ENCODE measurements at places on chromosomes 16 and 17. TPM values are rescaled to one million over a fixed set of nuclear protein-coding genes. Genes with fewer than 3 reads are reported as not detected.

GRCh38 chr17:41076788-41077187, 7.2 kb upstream of the KRTAP4-7 start:
- DNase-seq, result no peak

The XYLT1 gene
- total RNA-seq, result 1.6 TPM

DNA sequence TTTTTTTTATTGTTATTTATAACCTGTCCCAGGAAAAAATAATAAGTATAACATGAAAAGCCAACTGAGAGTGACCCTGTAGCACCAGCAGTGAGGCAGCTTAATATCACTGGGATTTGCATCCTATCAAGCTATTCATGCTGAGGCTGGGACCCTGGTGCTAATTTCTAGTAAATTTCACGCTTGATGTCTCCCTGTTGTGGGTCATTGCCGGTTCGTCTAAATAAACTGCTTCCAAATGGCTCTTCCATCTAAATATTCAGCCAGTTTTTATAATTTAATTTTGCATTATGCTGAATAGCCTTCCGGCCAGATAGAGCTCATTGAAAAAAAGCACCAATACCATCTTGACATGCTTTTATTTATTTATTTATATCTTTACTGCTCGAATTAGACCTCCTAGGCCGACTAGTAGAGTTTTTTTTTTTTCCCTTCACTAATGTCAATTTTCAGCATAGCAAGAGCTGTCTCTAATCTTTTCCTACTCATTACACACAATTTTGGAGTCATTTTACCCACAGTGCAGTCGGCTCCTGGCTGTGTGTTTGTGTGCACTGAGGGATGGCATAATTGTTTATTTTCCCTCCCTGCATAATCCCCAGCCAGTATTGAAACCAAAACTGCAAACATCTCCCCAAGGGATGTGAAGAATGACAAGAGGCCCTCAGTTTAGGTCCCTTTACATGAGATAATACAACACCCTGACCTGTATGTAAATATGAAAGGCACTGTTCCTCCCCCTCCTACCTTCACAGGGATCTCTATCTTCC, 168.8 kb downstream of the AATF start:
- DNase-seq, result no peak

The CNGB1 gene
- not detected for total RNA-seq

The TNFRSF12A gene
- 17.7 TPM for total RNA-seq

The GPR142 gene
- 0.15 TPM for total RNA-seq

DNA sequence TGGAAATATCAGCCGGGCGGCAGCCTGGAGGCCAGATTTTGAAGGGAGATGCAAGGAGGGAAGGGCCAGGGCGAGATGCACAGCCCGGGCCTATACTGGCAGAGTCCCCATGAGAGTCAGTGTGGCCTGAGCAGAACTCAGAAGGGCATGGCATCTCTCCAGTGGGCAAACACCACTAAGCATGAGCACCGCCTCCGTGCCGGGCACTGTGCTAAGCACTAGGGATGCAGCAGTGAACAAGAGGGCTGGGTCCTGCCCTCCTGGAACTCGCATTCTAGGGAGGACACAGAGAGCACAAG, 33.5 kb downstream of the TK2 start:
- DNase-seq, result no peak

The FDXR gene
- 4.5 TPM for total RNA-seq

DNA sequence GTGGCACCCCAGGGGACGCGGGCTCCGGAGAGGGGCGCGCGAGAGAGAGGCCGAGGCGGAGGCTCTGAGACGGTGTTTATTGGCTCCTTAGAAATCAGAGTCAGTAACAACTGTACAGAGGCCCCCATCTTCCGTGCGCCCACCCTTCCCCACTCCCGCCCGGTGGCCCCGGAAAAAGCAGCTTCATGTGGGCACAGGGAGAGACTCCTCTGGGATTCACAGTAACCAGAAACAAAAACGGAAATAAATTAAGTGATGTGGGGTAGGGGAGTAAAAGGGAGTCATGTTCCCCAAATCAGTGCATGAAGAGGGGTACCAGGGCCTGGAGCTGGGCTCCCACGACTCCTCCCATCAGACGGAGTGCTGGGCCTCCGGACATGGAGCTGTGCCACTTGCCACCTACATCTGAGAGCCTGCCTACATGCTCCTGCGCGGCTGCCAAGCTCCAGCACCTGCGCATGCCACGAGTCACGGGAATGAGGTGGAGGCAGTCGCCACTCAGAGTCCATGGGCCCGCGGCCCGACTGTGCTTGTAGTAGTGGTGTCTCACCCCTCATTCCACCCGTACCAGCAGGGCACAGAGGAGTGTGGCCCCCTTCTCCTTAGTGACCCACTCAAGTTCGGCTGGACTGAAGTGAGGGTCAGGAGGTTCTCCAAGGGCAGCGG, 543 bp upstream of the GPS2 start:
- no peak for DNase-seq

DNA sequence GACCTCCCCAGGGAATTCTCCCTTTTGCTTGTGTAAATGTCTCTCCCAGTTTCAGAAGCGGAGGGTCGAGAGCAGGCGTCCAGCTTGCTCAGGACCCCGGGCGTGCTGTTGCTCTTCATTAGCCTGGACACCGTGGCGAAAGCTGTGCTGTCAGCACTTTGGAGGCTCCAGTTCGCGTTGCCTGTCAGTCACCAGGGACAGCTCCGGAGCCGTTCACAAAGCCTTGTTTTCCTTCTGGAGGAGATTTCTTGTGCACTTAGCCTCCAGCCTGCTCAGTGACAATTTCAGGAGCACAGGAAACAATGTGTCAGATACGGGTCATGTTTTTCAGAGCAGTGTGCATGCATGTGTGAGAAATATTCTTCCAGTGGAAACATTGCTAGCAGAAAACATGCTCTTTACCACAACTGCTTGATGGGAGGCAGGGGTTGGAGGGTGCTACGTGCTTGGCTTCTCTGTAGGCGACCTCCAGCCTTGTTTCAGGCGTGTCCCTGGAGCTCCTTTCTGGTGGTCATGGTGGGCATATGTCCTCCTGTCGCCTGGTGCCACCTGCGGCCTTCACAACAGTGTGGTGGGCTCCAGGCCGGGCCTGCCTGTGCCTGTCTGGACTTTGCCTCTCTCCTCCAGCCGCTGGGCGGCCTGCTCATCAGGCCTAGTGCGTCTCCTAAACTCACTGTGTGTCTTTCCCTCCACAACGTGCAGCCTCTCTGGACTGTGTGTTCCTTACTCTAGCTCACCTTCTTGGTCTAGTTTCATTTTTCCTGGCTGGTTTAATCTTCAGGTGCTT, 29.0 kb downstream of the ZNF750 start:
- DNase-seq, result peak; percentile 19

DNA sequence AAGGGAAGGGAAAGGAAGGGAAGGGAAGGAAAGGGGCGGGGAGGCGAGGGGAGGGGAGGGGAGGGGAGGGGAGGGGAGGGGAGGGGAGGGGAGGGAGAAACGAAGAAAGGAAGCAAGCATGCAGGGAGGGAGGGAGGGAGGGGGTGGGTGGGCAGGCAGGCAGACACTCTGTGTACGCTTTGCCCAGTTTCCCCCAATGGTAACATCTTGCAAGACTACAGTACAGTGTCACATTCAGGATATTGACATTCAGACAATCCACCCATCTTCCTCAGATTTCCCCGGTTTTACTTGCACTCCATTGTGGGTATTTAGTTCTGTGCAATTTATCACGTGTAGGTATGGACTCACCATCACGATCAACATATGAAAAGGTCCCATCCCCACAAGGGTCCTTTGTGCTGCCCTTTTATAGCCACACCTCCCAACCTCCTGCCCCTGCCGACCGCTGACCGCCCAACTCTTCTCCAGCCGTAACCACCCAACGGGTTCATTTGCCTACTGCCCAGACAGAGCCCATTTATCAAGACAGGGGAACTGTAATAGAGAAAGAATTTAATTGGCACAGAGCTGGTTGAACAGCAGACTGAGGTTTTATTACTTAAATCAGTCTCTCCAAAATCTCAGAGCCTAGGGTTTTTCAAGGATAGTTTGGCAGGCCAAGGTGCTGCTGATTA, 91.4 kb upstream of the FA2H start:
- no peak for DNase-seq

The SLC5A11 gene
- not detected for total RNA-seq

DNA sequence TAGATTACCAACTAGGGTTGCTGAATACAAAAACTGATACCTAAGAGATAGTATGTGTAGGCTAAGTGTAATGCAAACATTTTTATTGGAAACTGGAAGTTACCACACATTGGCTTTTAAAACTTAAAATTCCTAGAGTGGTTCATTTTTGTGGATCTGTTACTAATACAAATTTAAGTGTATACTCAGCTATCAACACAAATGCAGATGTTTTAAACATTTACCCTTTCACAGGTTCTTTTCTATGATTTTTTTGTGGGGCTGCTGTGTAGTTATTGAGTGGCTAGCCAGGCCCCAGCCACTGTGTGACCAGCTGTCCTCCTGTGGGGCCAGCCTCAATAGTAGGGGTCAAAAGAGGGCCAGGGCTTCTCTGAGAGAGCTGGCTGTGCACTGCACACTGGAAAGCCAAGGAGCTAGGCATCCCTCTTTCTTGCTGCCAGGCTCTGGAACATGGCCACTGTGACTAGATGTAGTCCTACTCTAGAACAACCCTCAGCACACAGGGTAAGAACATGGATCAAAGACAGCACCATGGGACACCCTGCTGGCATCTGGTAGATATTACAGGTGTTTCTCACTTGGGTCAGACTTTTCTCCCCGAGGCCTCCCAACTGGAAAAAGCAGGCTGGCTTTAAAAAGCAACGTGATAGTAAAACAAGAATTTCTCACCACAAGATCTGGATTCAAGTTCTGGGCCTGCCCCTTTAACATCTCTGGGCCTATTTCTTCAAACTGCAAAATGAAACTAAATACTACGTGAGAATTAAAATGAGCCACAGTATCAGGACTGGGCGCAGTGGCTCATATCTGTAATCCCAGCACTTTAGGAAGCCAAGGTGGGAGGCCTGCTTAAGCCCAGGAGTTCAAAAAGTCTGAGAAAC, 7.3 kb upstream of the VEZF1 start:
- peak; percentile 58 for DNase-seq

DNA sequence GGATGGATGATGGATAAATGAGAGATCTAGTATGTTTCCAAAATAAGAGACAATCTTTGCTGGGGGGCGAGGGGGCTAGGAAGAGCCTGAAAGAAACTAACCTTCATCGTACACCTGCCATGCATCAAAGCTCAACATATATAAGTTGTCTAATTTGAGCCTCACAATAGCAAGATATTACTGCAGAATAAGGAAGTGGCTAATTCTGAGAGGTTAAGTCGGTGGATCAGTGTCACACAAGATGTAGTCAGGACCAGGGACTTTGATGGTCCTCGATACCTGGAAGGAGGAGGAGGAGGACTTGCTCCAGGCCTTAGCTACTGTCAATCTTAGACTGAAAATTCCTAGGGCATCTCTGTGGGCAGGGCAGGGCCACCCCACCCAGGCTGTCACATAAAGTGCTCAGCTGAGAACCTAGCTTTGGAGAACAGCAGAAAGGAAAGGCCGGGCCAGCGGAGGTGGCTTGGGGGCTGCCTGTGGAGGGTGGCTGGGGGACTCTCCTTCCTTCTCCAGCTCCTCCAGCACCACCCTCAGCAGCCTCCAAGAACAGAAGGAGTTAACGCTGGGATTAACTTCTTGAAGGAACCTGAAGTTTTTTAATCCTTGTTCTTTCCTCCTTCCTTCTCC, 460 bp upstream of the SLC13A2 start:
- DNase-seq, result no peak

- DNase-seq, result peak; percentile 19
Measured at GRCh38 chr17:80108036-80108971, 6.9 kb downstream of the GAA start.

DNA sequence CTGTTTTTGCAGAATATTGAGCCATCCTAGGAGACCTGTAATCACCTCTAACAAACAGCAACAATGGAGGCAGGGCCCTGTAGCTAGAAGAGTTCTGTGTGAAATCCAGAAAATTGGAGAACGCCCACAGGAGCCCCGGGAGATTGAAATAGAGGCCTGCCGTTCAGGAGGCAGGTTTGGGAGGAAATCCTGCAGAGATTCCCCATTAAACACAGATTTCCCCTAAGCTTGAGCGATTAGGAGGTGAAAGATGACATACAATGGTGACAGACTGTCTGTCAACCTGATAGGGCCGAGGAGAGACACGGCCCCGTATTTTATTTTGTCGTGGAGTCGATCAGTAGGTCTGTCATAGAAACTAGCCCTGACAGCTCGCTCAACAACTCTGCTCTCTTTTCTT, 18.2 kb downstream of the CDK5RAP3 start:
- no peak for DNase-seq

DNA sequence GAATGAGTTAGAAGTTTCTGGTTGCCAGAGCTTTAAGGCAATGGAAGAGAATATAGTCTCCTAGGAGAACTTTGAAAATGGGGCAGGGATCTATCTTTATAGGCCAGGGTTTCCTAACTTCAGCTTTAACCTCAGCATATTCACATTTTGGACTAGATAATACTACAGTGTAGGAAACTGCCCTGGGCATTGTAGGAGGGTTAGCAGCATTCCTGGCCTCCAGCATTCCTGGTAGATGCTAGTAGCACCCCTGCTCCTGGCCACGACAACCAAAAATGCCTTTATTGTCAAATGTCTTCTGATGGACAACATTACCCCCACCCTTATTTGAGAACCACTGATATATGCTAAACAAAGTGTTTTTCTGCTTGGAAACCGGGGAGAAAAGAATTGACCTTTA, 27.8 kb upstream of the MYO18A start:
- no peak for DNase-seq

The BRICD5 gene
- 10.0 TPM for total RNA-seq

The TEX2 gene
- total RNA-seq, result 55.4 TPM

DNA sequence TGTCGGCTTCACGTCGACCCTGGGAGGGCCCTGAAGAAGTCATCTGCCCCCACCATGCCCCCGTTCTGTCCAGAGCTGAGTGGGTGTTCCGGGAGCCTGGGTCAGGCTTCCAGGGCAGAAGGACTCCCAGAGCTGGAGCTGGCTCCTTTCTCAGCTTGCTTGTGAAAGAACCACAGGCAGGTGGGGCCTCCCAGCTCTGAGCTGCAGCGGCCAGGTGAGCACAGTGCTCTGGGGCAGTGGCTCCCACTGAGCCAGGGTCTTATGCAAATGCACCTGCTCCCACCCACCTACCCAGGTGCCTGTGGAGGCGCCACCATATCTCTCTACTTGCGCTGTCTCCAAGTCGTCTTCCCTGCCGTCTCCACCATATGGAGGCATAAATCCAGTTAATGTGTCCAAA, 140.0 kb upstream of the RPL38 start:
- DNase-seq, result no peak

The GNPTG gene
- 37.6 TPM for total RNA-seq

DNA sequence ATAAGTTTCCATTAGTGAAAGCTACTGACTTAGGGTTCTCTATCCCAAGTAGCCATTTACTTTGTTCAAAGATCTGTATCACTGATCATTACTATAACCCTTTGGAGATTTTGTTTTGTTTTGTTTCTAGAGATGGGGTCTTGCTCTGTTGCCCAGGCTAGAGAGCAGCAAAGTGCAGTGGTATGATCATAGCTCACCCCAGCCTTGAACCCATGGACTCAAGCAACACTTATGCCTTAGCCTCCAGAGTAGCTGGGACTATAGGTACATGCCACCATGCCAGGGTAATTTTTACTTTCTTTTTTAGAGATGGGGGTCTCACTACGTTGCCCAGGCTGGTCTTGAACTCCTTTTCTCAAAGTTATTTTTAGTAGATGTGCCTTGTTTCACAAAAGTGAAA, 154.7 kb downstream of the KCNJ2 start:
- DNase-seq, result no peak

The RNFT1 gene
- 17.2 TPM for total RNA-seq

GRCh38 chr16:59042301-59042700, 308.2 kb upstream of the GOT2 start:
- no peak for DNase-seq

- no peak for DNase-seq
Measured at GRCh38 chr17:34840750-34841149, 120.5 kb downstream of the CCT6B start.
